ENCODE measurements at places on chromosomes 16 and 17.
A peak's percentile ranks its signal among the peaks of the same experiment; 100 is the strongest.

- no peak for DNase-seq
Observed at GRCh38 chr17:30964876-30965275, 6.0 kb upstream of the RNF135 start.

DNA sequence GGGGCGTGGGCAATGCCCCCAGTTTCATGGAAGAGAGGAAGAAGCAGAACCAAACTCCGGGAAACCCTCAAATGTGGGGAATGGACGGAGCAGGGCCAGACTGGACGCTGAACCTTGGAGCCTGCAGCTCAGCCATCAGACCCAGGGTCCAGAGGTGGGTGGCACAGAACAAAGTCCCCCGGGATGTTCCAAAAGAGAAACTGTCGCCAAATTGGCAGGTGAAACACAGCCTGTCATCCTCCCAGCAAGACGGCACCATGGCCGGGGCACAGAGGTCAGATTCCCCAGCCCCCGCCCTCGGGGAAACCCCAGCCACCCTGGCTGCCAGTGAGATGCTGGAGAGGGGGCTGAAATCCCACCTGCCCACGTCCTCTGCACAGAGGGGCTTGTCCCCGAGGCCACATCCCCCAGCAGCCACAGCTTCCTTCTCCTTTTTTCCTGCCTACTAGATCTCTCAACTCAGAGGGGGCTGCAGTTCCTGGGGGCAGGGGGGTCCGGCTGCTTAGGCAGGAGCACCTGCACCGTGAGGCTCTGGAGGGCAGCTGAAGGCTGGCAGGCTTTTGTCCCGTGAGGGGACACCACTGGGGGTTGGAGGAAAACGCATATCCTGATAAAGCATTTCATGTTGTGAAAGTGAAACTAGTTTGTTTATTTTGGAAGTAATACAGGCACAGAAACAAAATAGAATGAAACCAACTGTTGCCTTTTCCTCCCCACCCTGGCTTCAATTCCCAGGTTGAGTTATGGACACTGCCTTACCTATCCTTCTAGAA lies 1.2 kb upstream of the SECTM1 start:
- peak; percentile 36 for DNase-seq

DNA sequence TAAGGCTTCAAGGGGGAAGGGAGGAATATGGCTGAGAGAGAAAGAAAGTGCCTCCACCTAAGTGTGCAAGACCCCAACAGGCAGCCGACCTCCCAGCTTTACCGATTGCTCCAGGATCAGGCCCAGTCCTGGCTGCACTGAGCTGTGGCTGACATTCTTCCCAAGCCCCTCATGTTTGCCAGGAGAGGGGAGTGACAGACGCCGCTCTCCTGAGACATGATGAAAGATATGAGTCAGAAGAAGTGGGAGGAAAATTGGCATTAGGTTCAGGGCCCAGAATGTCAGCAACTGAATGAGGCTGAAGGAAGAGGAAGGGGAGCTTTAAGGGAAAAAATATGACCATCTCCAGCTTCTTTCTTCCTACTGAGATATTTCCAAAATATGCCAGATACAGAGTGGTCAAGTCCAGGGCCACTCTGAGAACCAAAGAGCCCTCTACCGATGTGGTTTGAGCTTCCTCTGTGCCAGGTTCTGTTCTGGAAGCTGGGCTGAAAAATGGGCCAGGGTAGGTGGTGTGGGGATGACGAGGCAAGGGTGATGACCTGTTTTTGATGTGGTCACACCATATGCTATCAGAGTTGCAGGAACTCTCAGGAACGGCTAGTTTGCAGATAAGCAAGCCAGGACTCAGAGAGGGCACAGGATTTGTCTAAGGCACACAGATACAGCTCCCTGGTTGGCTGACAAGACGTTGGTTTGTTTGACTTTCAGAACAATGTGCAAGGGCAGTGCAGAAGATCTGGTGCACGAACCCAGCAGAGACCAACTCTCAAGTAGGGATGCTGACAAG lies 176.7 kb downstream of the SOX9 start:
- DNase-seq = no peak

DNA sequence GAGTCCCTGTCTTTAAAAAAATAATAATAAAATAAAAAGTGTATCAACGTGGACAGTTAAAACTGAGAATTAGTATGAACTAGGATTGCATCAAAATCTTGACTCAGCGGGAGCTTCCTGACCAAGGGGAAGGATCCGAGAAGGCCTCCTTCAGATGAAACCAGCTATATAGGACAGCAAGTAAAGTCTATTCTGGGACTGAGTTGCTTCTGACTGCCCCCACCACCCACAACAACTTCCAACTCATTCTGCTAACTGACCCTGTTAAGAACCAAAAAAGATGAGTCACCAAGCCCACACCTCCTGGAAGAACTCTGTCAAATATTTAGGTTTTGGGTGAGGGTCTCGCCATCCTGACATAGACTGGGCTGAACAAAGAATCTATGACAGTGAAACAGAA lies 24.9 kb downstream of the MPP3 start:
- DNase-seq = no peak

DNA sequence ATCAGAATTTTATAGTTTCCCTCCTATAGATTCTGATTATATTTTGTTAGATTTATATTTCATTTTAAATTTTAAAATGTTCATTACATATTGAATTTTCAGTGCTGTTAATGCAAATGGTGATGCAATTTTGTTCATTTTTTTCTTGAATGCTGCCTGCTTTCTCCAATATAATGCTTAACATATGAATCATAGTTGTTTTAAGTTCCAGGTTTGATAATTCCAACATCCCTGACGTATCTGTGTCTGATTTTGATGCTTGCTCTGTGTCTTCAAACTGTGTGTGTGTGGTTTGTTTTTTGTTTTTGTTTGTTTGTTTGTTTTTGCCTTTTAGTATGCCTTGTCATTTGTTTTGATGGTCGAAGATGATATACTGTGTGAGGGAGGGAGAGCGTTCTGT lies 134.7 kb upstream of the ELAC2 start:
- no peak for DNase-seq

DNA sequence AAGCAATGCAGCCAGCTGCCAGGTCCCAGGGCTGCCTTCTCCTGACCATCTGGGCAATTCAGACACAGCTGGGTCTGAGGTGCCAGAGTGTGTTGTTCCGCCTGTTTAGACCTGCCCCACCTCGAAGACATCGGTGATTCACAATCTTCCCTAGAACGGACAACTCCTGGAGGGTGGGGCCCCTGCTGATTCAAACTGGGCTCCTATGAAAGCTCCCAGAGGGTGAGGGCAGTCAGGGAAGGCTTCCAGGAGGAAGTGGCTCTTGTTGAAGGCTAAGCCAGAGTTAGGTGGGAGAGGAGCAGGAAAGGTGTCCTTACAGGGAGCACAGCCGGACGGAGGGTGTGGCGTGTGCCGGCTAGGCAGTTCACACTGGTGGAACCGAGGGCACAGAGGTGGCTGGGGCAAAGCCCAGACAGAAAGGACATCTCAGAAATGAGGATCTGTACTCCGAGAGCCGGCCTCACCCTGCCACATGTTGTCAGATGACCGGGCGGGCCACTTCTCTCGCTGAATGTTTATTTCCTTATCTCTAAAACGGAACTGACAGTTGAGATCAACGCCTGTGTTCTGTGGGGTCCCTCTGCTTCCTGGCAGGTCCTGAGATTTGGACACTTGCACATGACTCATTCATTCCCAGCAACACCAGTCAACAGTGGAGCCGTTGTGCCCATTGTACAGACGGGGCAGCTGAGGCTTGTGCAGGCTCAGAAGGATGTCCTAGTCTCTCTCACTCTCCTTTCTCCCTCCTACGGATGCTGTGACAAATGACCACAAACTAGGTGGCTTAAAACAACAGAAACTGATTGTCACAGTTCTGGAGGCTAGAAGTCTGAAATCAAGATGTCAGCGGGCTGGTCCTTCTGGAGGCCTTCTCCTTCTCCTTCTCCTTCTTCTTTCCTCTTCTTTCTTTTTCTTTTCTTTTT lies 26.9 kb upstream of the LITAF start:
- DNase-seq = no peak

GRCh38 chr17:21517538-21518293 lies 141.6 kb downstream of the KCNJ12 start:
- no peak for DNase-seq

DNA sequence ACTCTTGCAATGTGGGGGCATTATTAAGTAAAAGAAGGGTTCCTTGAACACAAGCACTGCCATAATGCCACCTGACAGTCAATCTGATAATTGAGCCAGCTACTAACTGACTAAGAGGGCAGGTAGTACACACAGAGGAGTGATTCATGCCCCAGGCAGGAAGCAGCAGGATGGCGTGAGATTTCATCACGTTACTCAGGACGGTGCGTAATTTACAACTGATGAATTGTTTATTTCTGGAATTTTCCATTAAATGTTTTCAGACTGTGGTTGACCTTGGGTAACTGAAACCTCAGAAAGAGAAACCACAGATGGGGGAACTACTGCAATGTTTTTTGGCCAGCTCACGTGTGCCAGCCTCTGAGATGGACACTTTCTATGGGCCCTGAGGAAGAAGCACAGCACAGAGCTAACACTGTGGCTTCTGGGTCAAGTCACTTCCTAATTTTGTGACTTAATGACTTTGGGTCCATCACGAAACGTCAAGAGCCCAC lies 46.7 kb downstream of the C17orf67 start:
- no peak for DNase-seq

DNA sequence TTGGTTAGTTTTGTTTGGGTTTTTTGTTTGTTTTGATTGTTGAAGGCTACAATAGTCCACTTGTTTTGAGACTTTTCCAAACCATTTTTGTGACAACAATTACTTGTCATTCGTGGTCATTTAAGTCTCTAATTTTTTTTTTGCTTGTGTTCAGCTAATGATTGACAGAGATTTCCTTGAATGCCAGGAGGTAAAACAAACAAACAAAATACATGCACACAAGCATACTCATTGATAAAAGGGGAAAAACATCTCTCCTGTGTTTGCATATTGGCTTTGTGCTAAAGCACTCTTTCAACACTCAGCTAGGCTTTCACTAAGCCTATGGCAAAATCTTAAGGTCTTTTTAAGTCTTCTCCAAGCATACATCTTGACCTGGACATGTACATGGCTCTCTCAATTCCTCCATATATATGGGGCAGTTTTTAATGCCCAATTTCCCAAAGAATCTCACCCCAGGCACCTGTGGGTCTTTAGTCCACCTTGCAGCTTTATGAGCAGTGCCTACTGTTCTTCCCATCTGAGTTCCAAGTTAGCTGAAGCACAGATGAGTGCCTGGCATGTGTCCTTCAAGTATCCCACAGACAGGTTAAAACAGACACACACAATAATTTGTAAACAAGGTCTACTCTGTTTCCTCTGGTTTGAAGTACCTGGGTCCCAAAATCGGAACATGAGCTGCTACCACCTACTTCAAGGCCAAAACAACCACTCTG lies 24.2 kb upstream of the HS3ST3B1 start:
- no peak for DNase-seq

DNA sequence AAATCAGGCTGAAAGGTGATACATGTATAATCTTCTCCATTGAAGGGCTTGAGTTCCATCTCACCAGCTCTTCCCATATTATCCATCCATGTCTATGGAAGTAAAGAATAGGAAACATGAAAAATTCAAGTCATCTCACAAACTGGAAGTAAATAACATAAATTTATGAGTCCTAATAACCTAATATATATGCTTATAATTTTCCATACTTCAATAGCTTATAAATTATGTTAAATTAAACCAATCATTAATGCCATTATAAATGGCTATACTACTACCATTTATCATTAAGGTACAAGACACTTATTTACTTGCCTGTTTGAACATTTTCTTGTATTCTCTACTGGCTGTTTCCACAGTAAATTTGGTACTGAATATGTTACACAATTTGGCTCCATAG lies 4.8 kb downstream of the TOP2A start:
- no peak for DNase-seq

Data from activated T-cell treated with anti-CD3 and anti-CD28 coated beads, Interleukin-2, amount 50 U/mL, for 1 hour (primary cell).